ENCODE measurements at places on chromosomes 1 and 21. TPM values are rescaled to one million over a fixed set of nuclear protein-coding genes. Genes with fewer than 3 reads are reported as not detected.

Gene AUNIP
- total RNA-seq, result 15.1 TPM

Gene CLEC20A
- not detected for total RNA-seq

Gene KCNE1
- total RNA-seq, result 0.37 TPM

Gene DDAH1
- total RNA-seq, result 27.5 TPM

Gene RAB3B
- total RNA-seq, result 34.1 TPM

Gene SHE
- 1.1 TPM for total RNA-seq

DNA sequence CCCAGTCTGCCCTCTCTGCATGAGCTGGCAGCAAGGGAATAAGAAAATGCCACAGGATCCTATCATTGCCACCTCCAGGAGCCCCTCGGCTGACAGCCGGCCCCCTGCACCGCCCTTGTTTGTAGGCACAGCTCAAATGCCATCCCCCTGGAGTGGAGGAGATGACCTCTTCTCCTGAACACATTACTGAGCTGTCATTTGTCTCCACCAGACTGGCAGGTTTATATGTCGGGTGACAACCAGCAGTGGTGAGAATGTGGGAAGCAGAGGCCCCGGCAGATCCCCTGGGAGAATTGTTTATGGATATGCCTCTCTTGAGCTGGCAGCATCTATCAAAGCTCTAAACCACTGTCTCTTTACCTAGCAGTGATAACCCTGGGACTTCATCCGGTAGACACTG lies 135.4 kb upstream of the FMN2 start:
- DNase-seq, result no peak

DNA sequence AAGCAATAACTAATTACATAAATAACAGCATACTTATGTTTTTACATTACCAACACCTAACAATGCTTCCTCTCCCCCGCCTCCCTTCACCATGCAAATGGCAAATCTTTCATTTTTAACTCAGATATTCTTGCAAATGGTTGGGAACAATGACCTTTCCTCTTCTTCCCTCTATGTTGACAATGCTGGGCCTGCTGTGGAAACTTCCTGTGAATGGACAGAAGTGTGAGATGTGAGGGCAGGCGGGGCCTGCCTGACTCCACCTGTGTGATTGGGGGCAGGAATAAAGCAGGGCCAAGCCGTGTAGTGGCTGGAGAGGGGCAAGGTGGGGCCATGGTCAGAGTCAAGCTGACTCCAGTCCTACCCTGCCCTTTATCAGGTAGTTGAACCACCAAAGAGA lies 289.6 kb downstream of the RPS6KC1 start:
- DNase-seq, result no peak

DNA sequence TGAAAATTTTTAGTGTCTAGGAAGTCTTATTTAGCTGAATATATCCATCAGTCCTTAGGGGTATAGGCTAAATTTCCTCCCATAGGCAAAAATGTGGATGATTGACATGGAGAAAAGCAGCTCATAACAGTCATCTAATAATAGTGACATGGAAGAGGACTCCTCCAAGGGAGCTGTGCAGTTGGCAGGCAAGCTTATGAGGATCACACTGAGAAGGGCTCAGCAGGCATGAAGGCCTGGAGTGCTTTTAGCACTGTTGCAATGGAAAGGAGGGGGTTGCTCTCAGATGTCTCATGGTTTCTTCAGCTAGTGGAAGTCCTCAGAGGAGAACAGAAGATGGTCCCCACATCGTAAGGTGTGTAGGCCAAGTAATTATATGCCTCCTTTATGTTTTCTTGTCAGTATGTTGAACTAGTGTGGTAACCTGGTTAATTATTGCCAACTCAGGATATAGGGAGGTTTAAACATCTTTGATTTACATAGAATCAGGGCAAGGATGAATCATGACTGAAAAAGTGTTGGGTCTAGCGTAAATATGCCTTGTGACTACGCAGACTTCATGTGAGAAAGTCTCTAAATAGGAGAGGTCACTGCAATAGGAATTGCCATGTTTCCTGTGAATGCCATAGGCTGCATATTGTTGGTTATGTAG lies 18.9 kb downstream of the VN1R5 start:
- DNase-seq, result no peak

- DNase-seq, result no peak
These were observed 479.2 kb downstream of the LTN1 start for GRCh38 chr21:28513428-28513827.

- DNase-seq, result no peak
These were observed at the start of gene LAPTM5 for GRCh38 chr1:30757352-30758120. TSS of gene LAPTM5 (minus strand) at chr1:30757774. CDS start at chr1:30757745, 29 bp downstream.

GRCh38 chr21:36388835-36389234 lies 3.6 kb downstream of the CHAF1B start:
- DNase-seq, result peak; percentile 51

- no peak for DNase-seq
These were observed 996 bp upstream of the C1orf159 start for GRCh38 chr1:1116701-1117468.

DNA sequence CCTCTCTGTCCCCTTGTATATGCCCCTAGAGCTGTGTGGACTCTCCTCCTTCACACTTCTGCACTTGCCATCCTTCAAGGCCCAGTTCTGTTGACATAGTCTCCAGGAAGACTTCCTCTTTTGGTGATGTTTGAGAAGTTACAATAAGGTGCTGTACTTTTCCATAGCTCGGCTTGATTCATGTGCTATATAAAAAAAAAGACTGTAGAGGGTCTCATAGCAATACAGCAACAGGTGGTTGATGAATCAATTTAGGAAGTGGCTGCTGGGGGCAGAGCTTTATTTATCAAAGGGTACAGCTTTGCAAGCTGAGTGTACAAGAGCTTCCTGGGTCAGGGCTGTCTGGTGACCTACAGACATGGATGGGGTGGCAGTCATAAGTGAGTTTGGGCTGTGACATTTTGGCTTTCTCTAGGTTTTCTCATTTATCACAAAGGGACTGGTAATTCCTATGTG lies 102.7 kb downstream of the RUNX1 start:
- DNase-seq, result no peak

DNA sequence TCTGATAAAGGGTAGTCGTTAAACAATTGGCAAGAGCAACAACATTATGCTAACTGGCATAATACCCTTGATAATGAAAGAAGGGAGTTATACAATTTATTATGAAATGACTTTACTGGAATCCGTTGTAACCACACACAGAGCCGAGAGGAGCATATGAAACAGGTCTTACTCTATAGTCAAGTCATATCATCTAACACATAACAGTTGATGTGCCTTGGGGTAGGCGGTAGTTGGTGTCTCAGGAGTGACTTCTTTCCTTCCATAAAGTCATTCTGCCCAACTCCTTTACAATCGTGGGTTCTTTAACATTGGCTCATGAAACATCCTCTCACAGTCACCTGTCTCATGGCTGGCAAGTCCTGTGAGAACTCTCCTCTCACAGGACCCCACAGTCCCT lies 225.2 kb downstream of the LTN1 start:
- no peak for DNase-seq

DNA sequence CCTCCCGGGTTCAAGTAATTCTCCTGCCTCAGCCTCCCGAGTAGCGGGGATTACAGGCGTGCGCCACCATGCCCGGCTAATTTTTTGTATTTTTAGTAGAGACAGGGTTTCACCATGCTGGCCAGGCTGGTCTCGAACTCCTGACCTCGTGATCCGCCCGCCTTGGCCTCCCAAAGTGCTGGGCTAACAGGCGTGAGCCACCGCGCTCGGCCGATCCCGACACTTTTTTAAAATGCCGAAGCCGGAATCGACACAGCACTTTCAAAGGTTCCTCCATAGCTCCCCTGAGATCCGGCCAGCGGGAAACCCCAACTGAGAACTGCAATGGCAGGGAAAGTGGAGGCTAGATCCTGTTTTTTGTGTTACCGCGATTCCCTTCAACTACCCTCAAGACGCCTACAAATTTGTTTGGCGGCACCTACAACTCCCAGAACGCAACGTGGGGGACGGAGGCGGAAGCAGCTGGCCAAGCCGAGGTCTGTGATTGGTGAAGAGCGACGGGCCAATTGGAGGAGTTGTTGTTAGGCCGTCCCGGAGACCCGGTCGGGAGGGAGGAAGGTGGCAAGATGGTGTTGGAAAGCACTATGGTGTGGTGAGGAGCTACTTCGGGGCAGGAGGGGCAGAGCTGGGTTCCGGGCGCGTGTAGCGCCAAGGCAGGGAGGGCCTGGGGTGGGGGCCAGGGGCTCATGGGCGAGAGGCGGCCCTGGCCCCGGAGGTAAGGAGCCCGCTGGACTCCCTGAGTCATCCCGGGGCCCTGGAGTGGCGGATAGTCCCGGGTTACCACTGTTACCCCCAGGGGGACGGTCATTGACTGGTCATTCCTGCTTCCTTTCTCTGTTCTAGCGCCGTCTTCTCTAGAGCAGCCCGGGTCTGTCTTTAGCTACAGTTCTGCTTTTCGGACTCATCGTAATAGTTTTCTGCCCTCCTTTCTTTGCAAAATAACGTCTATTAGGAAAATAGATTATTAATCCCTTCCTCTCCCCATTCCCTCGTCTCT lies at the start of gene PSMD4:
Gene PSMD4 (plus strand): TSS at position 518 of the 997 bp plus-strand sequence. CDS start 49 bp downstream, at position 567.
- DNase-seq, result peak; percentile 92

- no peak for DNase-seq
These were observed 27.7 kb downstream of the CDC42 start for GRCh38 chr1:22080191-22080590.

GRCh38 chr1:116130356-116130755 lies 19.2 kb downstream of the MAB21L3 start:
- DNase-seq, result no peak

DNA sequence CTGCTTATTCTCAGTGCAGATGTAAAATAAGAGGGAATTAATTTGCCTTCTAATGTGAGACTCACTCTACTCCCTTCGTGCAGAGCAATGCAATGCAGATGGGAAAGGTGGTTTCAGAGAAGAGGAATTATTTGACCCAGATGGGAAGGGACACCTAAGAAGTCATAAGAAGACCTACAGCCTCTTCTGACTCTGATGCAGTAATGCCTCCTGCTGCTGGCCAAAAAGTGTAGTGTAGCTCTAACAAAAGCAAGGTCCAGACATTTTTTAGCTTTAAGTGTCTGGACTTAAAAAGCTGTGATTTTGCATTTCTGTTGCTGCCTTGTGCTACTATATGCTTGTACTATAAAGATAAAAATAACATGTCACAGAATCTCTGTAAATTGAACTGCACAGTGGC lies 501.4 kb downstream of the TTLL7 start:
- no peak for DNase-seq

DNA sequence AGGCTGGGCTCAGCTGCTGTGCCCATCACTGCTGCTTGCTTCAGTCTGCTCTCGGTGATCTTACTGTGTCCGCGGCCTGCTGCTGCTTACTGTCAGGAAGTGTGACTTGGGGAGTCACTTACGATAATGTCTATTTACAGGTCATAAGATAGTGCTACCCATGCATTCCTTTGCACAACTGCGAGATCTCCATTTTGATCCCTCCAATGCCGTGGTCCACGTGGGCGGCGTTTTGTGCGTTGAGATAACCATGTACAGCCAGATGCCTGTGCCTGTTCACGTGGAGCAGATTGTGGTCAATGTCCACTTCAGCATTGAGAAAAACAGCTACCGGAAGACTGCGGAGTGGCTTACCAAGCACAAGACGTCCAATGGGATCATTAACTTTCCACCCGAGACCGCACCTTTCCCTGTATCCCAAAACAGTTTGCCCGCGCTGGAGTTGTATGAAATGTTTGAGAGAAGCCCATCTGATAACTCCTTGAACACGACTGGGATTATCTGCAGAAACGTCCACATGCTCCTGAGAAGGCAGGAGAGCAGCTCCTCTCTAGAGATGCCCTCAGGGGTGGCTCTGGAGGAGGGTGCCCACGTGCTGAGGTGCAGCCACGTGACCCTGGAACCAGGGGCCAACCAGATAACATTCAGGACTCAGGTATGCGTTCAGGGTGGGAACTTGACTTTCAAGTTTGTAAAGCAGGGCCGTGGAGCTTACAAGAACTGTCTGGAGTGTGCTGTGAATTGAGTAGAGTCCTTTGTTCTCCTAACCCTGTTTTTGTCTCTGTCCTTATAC lies 24.4 kb upstream of the PWP2 start:
- DNase-seq, result no peak

Data from WTC11 (cell line).